ENCODE measurements at places on chromosomes 11 and 22.

DNA sequence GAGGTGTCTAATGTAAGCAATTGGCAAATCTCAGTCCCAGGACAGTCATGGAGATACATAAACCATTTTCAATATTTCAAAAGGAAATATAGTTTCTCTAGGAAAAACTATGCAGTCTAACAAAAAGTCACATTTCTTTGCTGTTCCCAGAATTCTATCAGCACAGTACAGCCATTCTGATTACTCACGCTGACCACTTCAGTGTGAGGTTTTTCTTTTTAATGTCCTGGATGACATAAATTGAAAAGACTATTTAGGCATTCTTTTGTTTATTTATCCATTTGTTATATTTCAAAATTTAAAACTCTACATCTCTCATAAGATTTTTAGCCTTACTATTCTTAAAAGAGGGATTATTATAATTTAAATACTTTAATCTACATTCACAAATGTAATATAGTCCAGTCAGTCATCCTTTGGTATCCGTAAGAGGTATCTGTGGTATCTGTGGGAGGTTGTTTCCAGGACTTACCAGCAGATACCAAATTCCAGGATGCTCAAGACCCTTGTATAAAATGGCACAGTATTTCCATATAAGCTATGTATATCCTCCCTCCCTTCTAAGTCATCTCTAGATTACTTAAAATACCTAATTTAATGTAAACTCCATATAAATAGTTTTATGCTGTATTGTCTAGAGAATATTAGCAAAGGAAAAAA lies 331.1 kb upstream of the PITPNB start:
- DNase-seq, result no peak

DNA sequence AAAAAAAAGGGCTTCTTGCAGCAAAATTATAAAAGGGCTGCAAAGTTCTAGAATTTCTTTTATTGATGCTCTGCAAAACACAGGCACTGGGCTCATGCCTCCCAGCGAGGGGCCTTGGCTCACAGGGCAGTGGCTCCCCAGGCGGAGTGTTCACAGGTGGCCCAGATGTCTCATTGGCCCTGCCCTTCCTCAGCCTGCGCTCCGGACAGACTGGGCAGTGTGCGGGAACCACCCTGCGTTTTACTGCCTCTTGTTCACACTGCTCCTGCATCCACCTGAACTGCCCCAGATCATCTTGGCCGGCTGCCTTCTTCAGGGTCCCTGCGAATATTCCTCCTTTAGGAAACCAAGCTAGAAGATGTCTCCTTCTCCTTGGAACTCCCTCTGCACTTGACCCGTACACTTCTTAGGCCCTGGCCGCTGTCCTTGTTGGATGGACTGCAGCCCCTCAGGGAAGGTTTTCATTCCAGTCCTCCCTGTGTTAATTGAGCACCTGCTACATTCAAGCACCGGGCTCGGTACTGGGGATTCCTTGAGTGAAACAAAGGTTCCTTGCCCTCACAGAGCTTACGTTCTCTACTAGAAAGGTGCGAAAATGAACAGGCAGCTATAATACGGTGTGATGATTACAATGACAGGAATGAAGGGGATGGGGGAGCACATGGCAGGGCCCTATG lies 4.5 kb downstream of the TUBA8 start:
- no peak for DNase-seq

DNA sequence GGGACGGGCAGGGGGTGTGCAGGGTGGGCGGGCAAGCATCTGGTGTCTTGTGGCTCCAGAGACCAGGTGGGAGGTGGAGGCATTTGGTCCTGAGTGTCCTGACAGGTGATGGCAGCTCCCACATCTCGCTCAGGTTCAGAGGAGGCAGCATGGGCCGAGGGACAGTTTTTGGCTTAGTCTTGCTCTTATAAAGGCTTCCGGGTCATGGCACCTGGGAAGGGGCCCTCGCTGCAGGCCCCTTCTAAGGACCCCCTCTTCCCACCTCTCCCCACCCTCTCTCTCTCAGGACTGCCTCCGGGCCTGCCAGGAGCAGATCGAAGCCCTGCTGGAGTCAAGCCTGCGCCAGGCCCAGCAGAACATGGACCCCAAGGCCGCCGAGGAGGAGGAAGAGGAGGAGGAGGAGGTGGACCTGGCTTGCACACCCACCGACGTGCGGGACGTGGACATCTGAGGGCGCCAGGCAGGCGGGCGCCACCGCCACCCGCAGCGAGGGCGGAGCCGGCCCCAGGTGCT lies 9.9 kb downstream of the CCND1 start:
- DNase-seq, result peak; percentile 26

GRCh38 chr11:75342966-75343870 lies 8.2 kb downstream of the ARRB1 start:
- no peak for DNase-seq

GRCh38 chr11:115291325-115291724 lies 212.9 kb downstream of the CADM1 start:
- no peak for DNase-seq

DNA sequence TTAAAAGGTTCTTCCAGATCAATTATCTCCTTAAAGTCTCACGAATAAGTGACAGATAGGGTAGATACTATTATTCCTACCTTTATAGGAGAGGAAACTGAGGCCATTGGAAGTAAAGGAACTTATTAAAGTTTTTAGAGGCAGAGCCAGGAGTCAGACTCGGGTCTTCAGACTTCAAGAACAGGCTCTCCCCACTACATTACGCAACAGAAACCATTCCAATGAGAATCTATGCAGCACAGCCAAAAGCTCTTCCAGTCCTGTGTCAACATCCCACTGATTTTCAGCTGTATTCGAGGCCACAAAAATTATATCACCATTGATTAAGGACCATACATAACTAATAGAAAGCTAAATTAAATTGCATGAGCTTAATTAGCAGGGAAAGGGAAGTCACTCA lies 77.4 kb downstream of the RELT start:
- DNase-seq, result no peak

DNA sequence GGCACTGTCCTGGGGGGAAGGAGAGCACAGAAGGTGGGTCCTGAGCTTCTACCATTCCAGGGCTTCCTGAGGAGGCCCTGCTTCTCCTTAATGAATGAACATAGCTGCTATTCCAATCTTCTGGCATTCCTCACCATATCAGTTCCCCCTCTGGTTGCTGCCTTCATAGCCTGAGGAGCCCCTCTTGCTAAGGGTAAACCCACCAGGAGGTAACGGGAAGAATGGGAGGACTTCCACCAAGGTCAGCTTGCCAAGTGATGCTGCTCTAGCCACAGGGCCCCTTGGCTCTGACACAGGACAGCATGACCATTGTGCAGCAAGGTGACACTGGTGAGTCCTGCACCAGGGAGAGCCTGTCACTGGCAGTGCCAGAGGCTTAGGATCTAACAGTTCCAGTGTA lies 1022.5 kb downstream of the TBC1D22A start:
- no peak for DNase-seq

GRCh38 chr11:95655536-95655935 lies 134.0 kb downstream of the FAM76B start:
- DNase-seq, result no peak

- peak; percentile 32 for DNase-seq
Observed at GRCh38 chr11:128095466-128095981, 491.8 kb downstream of the ETS1 start.

GRCh38 chr11:6353367-6353987 lies 33.2 kb upstream of the CAVIN3 start:
- peak; percentile 97 for DNase-seq

- DNase-seq, result no peak
Observed at GRCh38 chr22:36378869-36379217, 8.9 kb downstream of the MYH9 start.

GRCh38 chr11:98600786-98601773 lies 419.7 kb upstream of the CNTN5 start:
- DNase-seq, result no peak

GRCh38 chr11:46127150-46127638 lies 5.9 kb upstream of the PHF21A start:
- DNase-seq, result peak; percentile 92

DNA sequence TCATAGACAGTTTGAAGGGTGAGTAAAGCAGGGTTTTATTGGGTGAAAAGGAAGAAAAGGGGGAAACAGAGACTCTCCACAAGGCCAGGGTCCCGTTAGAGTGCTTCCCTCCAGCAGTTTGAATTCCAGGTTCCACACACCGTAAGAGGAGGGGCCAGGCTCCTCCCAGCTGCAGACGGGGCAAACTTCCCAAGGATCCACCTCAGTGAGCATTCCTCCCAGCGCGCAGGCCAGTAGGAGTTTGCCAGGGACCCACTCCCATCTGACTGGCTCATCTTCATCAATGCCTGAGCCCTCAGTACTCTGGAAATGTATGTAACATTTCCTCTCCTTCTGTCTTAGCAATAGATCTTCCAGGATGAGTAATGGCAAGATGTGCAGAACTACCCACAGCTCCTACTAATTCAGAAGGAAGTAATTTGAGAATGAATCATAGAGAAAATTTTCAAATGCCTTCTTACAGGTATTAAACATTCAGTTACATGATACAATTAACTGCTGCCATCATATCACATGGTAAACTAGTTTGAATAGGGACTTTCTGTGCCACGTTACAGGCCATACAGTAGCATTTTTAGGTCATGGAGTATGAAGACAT lies 34.0 kb upstream of the TRPC6 start:
- DNase-seq, result no peak

DNA sequence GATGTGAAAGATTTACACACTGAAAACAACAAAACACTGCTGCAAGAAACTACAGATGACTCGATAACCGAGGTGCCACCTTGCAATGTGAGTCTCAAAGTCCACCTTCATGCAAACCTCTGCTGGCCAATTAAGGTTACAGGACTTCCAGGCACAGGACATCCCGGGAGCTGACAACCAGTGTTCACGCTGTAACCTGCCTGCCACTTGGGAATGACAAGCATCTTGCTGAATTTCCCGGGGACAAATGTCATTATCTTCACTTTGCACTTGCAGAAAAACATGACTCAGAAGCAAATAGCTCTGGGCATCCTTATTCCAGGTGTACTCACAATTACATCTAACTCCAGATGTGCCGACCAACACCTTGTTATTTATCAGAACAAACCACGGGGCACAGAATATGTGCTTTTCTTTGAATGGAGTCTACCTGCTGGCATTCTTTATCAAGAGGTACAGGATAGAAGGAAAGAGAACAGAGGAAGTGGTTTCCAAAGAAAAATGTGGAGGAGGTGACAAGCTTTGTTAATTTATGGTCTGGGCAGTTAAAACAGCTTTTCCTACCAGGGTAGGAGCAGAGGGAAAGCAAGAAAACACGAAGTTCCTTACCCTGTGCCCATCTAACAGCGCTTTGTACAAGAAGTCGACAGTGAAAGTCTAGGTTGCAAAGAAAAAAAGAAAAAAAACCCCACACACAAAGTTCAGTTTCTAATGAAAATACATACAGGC lies 72.3 kb downstream of the SHANK2 start:
- DNase-seq, result peak; percentile 12

DNA sequence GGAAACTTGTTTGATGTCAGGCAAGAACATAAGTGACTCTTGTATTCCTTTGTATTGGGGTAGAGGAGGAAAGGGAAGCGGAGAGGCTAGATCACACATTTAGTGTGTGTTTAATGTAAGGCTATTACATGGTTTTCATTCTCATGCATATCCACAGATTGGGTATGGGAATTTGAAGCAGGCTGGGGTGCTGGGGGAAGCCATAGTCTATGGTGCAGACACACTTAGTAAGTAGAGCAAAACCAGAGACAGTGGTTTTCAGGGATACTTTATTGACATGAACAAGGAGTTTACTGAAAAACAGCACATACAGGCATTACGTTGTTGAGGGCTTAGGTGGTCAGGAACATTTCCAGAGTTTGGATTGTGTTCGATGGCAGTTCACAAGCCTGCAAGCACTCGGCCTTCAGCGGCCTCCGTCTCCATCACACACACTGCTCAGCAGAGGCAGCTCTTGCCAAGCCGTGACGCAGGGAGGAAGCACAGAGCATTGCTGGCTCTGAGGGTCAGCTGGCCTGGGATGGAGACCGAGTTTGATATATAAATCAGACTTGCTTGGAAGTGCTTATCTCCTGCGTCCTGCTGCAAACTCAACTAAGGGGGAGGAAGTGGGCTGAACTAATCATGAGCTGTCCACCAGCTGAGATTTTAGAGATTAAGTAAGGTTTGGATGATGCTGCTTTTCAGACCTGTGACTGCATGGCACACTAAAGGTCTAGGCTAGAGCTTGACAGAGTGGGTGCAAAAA lies 25.3 kb downstream of the SCN3B start:
- no peak for DNase-seq

DNA sequence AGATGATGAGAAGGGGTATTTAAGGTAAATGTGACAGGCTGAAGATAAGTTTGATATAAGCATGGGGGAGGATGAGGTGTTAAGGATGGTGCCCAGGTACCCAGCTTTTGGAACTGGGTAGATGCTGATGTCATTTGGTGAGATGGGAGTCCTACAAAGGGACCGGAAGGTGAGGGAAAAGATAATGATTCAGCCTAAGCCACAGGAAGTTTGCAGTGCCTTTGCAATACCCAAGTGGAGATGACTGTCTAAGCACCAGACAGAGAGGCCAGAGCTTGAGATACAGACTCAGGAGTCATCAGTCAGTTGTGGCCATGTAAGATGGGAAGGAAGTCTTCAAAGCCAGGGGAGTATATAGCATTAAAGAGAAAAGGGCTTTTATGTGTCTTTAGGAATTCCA lies 30.0 kb upstream of the SMCO4 start:
- DNase-seq, result no peak

- DNase-seq, result peak; percentile 25
Observed at GRCh38 chr11:109641549-109641948, 219.6 kb downstream of the C11orf87 start.

- DNase-seq, result no peak
Observed at GRCh38 chr11:111502611-111503010, 9.6 kb downstream of the BTG4 start.

- DNase-seq, result peak; percentile 99
Observed at GRCh38 chr11:65559951-65560537, 1.9 kb upstream of the LTBP3 start.

DNA sequence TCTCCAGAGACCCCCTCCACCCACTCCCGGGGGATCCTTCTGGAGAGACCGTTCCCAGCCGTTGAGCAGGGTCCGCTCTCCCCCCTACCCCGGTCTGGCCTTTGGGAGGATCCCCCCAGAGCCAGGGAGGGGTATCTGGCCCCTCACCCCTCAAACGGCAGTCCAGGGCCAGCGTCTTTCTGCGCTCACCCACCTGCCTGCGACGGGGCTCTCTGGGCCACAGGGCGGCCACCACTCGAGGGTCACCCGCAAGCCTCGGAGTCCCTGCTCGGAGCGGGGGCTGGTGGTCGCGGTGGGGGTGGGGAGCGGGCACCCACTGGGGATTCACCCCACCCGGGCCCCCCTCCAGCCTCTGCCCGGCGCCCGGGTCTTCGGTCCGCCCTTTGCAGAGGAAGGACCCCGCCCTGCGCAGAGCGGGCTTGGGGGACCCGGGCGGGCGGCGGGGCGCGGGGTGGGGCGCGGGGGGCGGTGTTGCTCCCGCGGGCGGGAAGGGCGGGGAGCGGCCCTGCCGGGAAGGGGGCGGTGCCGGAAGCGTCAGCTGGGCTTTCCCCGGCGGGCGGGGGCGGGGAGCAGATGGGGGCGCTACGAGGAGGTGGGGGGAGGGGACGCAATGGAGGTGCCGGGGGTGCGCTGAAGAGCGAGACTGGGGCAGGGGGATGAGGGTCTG lies 16.6 kb downstream of the CRELD2 start:
- DNase-seq, result peak; percentile 25

All from SW480 (cell line).